ENCODE measurements at places on chromosomes 12 and 14.

DNA sequence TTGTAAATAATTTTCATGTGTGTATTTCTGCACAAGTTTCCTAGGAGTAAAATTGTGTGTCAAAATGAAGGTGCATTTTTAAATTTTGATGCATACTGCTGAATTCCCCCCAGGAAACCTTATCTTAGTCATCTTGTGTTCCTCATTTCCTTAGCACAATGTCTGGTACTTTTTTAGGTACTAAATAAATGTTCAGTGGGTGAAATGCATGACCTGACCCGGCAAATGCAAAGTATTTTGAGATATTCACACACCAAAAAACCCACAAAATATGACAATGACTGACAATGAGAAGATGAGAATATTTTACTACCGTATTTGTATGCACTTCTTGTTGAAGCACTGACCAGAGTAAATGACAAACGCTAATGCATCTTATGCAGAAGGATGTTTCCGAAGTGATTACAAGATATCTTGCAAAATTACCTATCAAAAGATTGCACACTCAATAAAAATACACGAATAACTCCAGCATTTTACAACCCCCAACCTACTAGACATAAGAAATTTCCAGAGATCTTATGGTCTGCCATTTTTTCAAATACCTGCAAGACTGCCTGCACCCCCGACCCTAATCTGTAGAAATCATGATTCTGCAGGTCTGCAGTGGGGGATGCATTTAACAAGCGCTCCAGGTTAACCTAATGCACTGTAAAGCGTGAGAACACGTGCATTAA, 895 bp upstream of the PRKAB1 start:
- no peak for DNase-seq

DNA sequence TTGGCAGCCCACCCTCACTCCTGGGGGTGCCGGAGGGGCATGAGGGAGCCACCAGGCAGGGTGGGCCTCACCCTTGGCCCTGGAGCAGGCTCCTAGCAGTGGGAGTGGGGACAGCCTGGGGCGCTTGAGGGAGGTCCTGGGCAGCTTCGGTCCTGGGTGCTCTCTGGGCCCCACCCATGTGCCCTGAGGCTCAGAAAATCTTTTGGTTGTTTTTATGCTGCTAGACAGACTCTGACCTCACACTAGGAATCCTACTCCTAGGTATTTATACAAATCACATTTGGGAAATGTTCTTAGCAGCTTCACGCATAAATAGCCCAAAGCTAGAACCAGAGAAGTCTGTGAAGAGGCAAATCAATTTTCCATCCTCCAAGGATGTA, 10.9 kb upstream of the ULK1 start:
- DNase-seq, result no peak

- no peak for DNase-seq
Measured at GRCh38 chr12:53105712-53106439, 2.6 kb downstream of the SOAT2 start.

DNA sequence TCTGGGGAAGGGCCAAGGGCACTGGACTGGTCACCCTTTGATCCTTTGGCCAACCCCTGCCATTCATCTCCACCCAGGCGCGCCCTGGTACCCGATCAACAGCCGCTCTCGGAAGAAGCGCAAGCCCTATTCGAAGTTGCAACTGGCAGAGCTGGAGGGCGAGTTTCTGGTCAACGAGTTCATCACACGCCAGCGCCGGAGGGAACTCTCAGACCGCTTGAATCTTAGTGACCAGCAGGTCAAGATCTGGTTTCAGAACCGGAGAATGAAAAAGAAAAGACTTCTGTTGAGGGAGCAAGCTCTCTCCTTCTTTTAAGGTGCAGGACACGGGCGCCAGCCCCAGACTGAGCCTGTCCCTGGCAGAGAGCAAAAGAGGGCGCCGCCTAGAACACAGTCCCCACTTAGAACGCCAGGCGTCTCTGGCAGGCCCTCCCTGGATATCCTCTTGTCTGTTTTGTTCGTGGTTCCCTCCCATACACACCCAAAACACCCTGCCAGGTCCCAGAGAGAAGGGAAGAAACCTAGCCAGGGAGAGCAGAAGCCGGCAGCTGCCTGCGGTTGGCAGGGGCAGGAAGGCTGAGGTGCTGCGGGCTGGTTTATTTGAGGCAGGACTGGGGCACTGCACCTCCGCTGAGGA, 1.7 kb downstream of the HOXC12 start:
- peak; percentile 60 for DNase-seq

DNA sequence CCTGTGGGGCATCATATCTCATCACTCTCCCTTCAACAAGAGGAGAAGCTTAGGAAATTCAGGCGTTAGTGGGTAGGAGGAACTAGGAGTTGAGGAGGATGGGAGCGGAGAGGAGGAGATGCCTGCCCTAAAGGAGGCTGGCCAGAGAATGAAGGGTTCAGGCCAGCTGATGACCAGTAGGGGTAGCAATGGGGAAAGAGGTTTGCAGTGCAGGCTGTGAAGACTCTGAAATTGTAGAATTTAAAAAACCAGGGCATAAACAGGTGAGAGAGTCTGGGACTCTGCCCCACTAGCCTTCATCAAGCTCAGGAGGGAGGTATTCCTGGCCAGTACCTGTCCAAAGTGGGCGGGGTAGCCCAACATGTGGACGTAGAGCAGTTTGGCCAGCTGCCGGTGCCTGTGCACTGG, 809 bp downstream of the AP1G2 start:
- DNase-seq, result no peak

- no peak for DNase-seq
Measured at GRCh38 chr14:37623971-37624370, 28.5 kb downstream of the TTC6 start.

DNA sequence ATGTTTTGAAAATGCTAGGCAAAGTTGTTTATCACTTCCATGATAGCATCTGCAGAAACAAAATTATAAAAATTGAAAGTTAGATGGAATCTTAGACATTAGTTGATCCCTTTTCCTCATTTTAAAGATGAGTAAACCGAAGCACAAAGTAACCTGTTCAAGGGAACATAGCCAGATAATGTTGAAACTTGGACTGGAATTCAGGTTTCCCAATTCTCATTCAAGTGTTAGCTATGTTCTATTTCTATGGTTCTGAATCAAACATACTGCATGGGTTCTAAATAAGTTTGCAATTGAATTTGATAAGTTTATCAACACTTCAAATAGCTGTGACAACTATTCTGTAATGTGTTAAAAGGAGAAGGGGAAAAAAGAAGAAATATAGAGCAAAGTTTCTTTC, 122.4 kb upstream of the SOX5 start:
- no peak for DNase-seq

- DNase-seq, result no peak
Measured at GRCh38 chr12:64566831-64567517, 43.3 kb upstream of the RASSF3 start.

GRCh38 chr12:54349679-54350078, 14.6 kb downstream of the GPR84 start:
- DNase-seq, result no peak

- DNase-seq, result no peak
Measured at GRCh38 chr12:121673013-121673511, 3.6 kb upstream of the MORN3 start.

- peak; percentile 64 for DNase-seq
Measured at GRCh38 chr14:63438065-63438757, 105.0 kb downstream of the PPP2R5E start.

GRCh38 chr12:11797317-11797913, 147.9 kb downstream of the ETV6 start:
- DNase-seq, result no peak

DNA sequence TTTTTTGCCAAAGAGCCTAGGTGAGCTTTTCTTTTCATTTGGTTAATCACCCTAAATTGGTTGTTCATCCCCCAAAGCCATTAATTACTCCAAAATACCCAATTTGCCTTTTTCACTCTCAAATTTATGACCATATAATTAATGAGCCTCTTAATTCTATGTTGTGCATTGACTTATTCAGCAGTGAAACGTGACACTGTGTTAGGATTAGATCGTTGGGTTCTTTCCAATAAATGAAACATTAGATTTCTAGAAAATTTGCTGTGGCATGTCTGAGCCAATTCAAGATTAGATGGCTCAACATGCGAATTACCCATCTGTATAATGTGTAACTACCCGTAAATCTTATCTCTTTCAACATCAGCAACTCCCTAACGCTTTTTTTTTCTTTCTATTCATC, 273.4 kb downstream of the BMP4 start:
- DNase-seq, result no peak

DNA sequence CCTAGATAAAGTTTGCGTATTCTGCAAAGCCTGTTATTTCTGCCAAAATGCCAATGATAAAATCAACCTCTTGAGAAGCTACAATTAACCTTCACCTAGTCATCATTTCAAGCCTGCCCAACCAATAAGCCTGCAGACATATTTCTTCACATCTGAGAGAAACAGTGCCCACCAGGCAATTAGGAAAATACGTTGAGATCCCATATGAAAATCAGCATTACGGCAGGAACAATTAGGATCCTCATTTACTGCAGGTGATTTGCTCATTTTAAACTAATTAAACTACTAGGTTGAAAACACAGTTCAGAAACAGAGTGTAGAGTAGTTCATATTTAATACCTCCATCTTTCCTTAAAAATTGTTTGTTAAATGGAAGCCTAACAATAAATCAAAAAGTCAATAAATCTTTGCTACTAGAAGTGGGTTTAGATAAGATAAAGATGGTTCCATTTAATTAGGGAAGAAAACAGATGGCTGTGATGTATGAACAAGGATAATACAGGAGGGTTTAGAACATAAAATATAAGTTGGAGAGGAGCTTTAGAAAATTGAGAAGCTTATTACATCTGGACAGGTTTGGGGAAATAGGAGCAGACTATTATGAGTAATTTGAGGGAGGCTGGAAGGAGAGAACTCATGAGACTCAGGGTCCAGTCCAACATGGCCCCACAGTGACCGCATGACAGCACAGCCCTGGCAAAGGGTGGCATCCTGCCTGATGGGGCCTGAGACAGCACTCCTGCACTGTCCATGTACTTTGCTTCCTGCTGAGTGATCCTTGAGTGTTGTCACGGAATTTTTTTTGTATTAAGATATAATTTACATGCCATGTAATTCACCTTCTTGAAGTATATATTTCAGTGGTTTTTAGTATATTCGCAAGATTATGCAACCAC, 26.9 kb upstream of the PYGL start:
- DNase-seq, result no peak
